ENCODE measurements at places on chromosomes 16 and 17.

- DNase-seq: no peak
These were observed 9.2 kb downstream of the GRIN2A start for GRCh38 chr16:10172848-10173655.

- DNase-seq: no peak
These were observed 168.6 kb downstream of the PMP22 start for GRCh38 chr17:15096511-15096910.

- no peak for DNase-seq
These were observed 88.6 kb downstream of the CACNG3 start for GRCh38 chr16:24344784-24345183.

GRCh38 chr17:18951941-18952842 is at the start of gene SLC5A10:
Gene SLC5A10 (plus strand): TSS chr17:18952165. CDS start chr17:18952206, 41 bp downstream.
- DNase-seq: no peak

DNA sequence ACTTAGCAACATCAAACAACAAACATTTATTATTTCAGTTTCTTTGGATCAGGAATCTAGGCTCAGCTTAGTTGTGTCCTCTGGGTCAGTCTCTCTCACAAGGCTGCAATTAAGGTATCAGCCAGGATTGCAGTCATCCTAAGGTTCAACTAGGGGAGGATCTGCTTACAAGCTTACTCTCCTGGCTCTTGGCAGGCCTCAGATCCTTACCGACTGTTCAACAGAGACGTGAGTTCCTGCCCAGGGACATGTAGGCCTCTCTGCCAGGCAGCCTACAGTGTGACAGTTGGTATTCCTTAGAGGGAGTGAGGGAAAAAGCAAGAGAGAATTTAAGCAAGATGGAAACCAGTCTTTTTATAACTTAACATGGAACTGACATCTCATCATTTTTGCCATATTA is 294.0 kb downstream of the ZFHX3 start:
- no peak for DNase-seq

- no peak for DNase-seq
These were observed 18.2 kb upstream of the ABR start for GRCh38 chr17:1197781-1198490.

- no peak for DNase-seq
These were observed 18.5 kb upstream of the APRT start for GRCh38 chr16:88830258-88830657.

DNA sequence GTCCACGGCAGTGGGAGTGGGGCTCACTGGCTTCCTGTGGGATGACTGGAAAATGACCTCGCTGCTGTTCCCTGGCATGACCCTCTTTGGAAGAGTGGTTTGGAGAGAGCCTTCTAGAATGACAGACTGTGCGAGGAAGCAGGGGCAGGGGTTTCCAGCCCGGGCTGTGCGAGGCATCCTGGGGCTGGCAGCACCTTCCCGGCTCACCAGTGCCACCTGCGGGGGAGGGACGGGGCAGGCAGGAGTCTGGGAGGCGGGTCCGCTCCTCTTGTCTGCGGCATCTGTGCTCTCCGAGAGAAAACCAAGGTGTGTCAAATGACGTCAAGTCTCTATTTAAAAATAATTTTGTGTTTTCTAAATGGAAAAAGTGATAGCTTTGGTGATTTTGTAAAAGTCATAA is 7.8 kb upstream of the RNF213 start:
- no peak for DNase-seq

DNA sequence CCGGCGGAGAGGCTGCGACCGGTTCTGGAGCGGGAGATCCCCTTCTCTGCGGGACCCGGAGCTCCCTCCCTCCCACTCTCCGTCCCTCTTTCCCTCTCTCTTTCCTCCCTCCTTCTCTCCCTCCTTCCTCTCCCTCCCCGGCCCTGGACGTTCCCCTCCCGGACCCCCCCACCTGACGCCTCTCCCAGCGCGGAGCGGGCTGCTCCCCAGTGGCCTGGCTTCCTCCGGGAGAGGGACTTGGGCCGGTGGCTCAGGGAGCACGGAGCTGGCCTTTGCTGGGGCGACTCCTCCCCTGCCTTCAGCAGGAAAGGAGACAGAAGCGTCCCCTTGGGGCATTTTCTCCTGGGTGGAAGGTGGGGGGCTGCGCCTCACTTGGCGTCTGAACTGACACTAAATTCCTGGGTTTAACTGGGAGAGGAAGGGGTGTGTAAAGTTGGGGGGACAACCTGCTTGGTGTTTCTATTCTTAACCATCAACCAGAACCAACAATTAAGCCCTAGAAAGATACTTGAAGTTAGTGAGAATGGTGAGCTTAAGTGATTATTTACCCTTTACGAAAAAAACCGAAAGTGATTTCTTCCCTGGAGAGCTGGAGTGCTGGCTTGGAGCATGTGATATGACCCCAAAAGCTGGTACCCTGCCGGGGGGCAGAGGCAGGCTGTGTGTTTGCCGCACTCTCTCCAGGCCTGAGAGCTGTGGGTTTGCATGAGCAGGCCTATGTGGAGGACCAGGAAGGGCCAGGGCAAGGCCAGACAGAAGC is 775 bp downstream of the SPIRE2 start:
- no peak for DNase-seq

DNA sequence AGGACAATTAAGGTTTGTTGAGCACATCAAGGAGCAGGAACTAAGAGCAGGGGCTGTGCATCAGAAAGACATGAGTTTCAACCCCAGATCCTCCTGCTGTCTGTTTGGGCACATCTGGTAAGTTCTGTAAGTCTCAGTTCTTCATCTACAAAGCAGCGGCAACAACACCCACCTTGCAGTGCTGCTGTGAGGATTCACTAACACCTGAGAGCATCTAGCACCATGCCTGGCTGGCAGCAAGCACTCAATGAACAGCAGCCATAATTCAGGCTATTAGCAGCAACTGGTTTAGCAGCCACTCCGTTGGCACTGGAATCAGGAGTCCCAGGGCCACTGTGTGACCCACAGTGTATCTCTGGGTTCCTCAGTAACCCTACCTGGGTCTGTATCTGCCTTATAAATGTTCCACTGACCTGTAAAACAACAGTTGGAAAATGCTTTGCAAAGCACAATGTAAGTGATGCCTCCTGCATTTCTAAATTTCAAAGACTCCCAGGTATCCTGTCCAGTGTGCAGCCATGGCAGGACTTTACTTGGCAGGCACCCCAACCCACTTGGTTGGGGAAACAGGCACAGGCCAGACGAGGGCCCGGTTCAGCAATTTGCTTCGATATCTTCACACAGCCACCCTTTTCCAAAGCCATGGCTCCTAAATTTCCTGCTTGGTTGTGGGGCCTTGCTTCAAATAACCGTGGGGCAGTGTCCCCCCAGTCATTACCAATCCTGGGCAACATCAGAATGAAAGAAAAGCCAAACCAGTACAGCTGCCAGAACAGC is 4.2 kb downstream of the ST3GAL2 start:
- DNase-seq: no peak

GRCh38 chr17:58387834-58388233 is 29.5 kb downstream of the RNF43 start:
- no peak for DNase-seq

DNA sequence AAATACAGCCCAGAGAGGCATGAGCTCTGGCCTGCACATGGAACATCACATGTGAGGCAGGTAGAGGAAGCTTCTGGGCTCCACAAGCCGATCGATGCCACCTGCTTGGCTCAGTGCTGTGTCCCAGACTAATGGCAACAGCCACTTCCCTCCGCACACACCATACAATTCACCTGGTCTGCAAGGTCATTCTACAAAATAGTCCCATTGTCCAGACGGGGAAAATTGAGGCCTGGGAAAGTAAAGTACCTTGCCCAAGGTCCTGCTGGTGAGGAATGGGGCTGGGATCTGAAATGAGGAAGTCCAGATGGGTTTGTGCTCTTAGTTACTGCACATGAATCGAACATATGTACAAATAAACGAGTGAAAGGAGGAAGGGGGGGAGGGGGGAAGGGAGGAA is 88.0 kb downstream of the LITAF start:
- no peak for DNase-seq

- DNase-seq: no peak
These were observed 1.1 kb downstream of the PGAP6 start for GRCh38 chr16:380762-381011.

DNA sequence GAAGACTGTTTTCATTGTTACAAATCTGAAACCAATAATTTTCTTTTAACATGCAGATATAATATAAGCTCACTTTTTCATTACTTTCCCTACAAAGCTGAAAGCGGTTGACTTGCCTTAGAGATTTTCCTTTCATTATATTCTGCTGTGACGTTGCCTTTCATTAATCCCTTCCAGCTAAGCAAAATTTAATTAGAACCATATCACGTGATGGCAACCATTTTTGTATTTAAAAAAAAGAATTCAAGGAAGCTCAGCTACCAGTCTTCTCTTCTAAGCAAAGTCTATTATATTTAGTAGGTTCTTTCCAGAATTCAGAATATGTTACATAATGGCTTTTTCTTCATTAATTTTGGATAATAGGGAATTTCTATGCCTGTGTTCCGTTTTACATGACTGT is 186.5 kb downstream of the PRKCA start:
- no peak for DNase-seq

- DNase-seq: no peak
These were observed 1.9 kb downstream of the CMC2 start for GRCh38 chr16:81004646-81005353.

DNA sequence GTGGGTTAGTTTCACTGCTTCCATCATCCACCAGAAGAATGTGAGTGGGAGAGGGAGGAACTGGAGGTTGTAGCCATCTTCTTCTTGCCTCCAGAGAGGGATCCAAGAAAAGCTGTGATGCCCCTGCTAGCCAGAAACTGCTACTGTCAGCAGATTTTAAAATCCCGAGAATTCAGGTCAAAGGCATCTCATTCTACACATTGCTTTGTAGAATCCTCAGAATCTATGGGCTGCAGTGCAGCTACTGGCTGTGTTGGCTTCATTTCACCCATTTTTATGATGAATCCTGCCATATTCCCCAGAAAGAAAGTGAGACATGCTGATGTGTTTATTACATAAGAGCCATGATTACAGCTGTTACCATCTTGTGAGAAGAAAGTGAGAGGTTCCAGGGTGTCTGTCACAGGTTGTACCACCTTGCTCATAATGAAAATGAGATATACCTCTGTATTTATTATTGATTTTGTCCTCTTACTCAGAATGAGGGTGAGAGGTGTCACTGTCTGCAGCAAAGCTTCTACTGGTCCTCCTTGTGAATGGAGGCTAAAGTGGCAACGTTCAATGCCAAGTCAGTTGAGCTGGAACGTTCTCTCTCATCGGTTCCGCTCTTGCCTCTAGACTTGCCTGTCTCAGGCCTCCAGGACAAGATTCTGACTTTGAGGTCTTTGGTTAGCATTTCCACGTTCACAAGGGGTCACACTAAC is 50.1 kb upstream of the MYH10 start:
- no peak for DNase-seq

- DNase-seq: no peak
These were observed 44.9 kb upstream of the RBFOX3 start for GRCh38 chr17:79655672-79656290.

GRCh38 chr16:3065742-3066439 is 451 bp downstream of the IL32 start:
- no peak for DNase-seq

DNA sequence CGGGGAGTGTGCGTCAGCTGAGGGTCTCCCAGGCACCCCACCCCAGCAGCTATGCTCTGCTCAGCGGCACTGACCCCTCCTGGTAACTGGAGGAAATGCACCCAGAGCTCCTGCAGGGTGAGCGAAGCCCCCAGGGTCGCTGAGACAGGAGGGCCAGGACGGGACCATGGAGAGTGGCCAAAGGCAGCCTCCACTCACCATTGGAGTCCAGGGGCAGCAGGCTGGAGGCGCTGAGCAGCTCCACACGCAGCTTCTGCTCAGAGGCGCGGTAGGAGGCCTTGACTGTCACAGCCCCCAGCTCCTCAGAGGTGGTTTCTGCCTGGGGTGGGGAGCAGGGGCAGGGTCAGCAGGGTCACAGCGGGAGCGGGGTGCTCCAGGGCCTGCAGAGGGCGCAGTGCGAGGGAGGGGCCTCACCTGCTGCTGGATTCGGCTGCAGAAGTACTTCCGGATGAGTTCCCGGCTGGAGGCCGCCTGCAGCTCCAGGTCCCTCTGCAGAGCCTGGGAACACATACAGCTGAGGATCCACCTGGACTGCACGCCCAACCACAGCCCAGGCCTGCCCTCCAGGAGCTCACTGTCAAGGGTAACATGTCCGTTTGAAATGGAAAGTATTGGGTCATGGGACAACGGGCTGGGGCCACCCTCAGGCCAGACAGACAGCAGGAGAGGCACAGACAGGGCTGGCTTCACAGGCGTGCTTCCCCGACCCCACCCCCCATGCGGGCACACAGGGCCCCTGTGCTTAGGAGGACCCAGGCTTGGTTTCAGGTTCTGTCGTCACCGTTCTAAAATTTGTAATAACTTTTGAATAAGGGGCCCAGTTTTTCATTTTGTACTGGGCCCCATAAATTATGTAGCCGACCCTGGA is 13.8 kb downstream of the UNC13D start:
- no peak for DNase-seq

GRCh38 chr16:19328364-19328763 is 42.8 kb downstream of the CLEC19A start:
- no peak for DNase-seq

- DNase-seq: no peak
These were observed 1.2 kb upstream of the HS3ST6 start for GRCh38 chr16:1919327-1919998.

DNA sequence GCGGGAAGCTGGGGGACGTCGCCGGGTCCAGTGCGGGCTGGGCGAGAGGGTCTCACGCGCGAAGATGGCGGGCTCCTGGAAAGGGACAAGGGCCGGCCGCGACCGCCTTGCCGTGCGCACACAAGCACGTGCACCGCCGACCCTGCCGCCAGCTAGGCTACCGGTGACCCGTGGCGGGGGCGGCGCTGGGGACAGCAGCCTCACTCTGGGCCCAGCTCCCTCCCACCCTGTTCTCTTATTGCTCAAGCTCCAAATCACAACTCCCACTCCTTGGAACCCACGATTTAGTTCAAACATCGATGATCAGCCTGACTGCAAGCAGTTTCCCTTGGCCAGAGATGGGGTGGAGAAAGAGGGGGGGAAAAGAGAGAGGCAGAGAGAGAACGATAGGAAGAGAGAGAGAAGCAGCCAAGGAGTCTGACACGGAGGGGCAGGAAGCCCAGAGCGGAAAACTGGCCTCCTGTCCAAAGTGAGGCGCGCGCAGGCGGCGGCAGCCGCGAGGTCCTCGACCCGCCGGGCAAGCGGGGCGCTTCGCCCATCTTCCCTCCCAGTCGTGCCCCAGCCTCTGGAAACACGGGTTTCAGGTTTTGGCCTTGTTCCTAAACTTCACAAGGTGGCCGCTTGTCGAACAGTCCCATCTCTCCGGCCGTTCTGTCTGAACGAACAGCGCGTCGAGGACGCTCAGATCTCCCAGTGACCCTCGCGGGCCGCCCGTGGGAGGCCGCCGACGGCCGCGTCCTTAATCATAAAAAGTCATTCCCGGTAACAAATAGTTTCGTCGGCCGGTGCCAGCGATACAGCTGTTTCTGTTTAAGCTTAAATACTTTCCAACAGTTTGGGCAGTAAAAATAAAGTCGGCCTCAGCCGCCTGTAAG is 1.7 kb upstream of the CBX8 start:
- no peak for DNase-seq
